Activated T-cell treated with anti-CD3 and anti-CD28 coated beads for 48 hours (primary cell): ENCODE measurements at places on chromosomes 2 and 18.

DNA sequence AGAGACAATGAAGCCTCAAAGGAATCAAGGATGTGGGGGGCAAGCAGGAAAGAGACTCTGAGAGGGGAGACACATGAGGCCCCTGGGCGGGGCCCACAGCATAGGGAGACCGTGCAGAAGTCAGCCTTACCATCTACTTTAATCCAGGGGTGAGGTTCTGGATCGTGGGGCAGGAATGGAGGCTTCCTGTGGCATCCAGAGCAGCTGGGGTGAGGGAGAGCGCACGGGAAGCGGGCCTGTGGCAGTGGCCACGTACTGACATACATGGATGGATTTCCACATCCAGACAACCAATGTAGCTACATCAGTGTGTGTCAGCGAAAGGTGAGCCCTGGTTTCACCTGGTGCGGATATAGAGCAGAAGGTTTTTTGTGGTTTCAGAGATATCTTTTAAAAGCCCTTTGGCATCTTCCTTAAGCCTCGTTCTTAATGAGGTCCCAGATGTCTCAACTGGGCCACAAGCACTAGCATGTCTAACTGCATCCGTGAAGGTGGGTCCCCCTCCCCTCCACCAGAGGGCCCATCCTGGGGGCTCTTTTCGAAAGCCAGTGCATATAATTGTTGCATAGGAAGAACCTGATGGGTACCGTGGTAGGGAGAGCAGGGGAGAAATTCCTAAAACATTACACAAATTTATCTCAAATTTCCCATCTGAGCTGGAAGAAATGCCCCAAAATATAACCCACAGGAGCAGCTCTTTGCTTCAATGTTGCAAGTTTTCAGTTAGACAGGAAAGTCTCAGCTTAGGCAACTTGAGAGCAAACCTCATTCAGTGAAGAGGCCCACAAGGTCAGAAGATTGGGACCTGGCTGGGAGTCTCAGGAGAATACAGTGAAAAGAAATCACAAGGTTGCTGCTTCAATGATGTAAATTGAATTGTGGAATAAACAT, 90.9 kb downstream of the SP3 start:
- no peak for DNase-seq

DNA sequence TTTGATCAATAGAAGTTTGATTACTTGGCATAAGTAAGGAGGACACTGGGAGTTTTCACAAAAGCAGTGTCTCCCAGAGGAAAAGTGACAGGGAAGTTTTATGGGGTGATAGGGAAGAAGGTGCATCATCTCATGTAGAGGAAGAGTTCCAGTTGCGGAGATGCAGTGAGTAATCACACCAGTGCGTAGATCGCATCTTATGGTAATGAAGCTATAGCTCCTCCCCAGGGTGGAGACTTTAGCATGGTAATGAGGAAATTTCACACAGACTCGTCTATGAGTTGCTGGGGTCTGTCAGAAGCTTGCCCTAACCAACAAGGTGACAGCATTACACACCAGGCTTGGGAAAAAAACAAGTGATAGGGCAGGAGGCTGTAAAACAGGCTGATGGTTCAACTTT, 49.0 kb downstream of the KYNU start:
- no peak for DNase-seq

GRCh38 chr2:132915812-132916549, 246.0 kb upstream of the LYPD1 start:
- no peak for DNase-seq

- no peak for DNase-seq
These were observed 50.7 kb downstream of the LIPG start for GRCh38 chr18:49612515-49613033.

DNA sequence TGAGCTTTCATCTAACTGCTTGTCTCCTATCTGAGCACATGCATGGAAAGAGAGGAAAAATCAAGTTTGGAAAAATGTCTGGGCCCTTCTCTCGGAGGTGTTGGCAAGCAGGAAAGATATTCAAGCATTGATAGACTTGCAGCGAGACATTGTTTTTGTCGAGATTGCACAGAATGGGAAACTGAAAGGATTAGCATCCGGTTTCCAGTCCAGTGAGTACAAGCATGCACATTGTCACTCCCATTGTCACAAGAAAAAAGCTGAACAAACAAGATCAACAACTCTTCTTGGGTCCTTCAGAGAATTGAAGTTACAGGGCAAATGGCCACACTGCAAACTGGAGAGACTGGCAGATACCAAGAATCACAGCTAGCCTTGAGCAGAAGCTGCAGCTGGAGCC, 19.6 kb upstream of the MC5R start:
- no peak for DNase-seq

- no peak for DNase-seq
These were observed 20.6 kb downstream of the STPG4 start for GRCh38 chr2:47134386-47135090.

DNA sequence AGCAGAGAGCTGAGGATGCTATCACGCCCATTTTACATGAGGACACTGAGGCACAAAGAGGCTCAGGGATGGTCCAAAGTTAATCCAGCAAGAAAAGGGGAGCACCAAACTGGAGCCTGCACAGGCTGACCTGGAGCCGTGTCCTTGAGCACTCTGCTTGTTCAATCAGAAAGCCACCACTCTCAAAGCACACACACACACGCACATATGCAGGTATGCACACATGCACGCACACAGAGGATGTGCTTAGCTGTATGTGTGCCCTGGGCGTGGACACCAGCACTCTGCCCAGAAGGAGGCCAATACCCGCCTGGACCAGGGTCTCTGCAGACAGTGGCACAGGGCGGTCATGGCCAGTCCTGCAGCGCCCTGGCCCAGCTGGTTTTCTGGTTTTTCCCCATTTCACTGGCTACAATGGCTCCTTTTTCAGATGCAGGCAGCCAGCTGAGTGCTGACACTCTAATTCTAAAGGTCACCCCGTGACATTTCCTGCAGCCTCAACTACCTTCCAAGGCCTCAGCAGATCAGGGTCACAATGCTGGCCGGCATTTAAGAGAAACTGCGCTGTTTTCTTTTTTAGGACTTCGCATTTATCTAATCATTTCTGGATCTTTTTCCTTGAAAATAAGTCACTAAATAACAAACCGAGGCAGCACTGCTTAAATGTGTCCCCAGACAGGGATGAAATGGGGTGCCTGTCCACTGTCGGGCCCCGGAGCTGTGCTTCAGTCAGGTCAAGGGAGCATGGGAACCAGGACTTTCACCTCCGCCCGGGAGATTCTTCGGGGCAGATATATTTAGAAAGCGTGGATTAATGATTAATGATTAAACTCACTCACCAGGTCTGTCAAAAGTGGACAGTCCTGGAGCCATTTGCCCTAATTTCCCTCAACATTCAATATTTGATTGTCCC, 104.5 kb downstream of the HDAC4 start:
- no peak for DNase-seq

GRCh38 chr2:128321784-128322714, 3.4 kb upstream of the HS6ST1 start:
- DNase-seq, result peak; percentile 81

GRCh38 chr2:130154773-130155765, 10.2 kb upstream of the CCDC74B start:
- DNase-seq, result no peak
